ENCODE measurements at places on chromosomes 12 and 14.

DNA sequence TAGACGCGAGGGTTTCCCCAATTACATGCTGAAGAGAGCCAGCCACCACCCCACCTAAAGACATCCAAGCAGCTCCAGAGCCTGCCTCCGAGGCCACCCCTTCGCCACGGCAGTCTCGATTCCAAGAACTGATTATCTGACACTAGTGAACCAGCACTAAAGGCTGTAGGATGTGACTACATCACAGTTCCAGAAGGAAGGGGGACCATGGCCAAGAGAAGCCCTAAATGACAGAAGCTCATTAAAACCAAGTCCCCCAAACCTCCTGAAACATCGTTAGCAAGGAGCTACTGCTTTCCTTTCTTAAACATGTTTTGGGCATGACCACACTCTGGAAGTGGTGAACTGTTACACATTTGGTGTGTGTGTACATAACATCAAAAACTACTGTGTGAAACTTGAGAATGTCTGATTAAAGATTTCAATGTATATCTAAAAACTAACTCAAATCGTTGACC is 88.2 kb downstream of the DUSP16 start:
- no peak for DNase-seq

GRCh38 chr12:25840678-25841465 is 117.6 kb upstream of the RASSF8 start:
- no peak for DNase-seq

DNA sequence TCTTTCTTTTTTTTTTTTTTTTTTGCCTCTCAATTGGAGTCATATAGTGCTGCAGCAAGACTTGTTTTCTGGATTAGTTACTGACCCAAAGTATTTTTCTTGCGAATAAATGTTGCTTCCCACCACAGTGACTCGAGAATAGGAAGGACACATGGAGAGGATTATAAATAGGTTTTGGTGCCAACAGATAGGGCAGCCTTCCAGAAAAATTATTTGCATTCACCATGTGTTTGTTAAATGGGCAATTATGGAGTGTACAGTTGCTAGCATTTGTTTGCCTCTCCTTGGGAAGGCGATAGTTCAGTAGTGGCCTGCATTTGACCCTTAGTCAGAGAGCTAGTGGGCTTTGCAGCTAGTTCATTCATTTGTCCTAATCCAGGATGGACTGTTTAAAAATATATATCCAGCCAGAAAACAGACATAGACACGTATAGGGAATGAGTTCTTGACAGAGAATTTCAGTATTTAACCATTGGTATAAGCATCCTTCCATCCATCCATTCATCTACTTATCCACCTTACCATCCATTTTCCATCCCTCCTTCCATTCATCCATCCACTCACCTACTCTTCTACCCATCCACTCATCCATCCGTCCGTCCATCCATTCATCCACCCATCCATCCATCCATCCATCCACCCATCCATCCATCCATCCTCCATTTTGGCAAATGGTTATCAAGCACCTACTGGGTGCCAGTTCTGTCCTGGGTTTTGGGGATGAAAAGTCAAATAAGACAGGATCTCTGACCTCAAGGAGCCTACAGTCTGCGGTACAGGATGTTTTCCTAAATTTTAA is 67.5 kb downstream of the CHST11 start:
- DNase-seq = no peak

- DNase-seq = no peak
Measured at GRCh38 chr14:103521438-103521950, 1.1 kb downstream of the CKB start.

DNA sequence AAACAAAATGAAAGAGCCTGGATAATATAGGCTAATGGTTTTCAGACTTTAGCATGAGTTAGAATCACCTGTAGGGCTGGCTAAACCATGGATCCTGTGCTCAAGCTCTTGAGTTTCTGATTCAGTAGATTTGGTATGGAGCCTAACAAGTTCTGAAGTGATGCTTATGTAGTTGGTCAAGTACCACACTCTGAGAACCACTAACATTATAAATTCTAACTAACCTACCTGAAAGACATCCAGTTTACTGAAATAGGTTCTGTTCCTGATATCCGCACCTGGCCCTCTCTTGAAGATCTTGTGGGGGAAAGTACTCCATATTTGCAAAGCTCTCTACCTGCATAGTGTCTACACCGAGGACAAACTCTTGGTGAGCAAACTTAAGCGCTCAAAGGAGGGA is 59.4 kb upstream of the VSX2 start:
- DNase-seq = no peak

- DNase-seq = no peak
Measured at GRCh38 chr12:70535896-70536374, 101.3 kb downstream of the PTPRB start.

DNA sequence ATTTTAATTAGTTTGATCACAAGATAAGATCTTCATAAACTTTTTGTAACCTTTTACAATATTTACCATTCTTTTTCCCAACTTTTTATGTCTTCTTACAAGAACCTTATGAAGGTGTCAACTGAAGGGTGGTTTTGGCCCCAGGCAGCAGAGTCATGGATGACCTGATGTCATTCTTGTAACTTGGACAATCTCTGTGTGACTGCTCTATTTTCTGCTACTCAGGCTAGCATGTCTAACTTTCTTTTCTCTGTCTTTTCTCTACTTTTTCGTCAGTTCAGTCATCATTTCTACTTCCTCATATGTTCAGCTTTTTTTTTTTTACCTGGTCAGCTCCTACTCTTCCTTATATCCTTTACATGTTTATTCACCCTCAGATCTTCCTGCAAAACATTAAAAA is 150.7 kb upstream of the PTPRQ start:
- DNase-seq = no peak

GRCh38 chr14:50823051-50823761 is 7.8 kb downstream of the NIN start:
- no peak for DNase-seq

- DNase-seq = no peak
Measured at GRCh38 chr12:105330931-105331804, 677 bp downstream of the C12orf75 start.

- DNase-seq = no peak
Measured at GRCh38 chr12:113196990-113197389, 11.5 kb downstream of the RITA1 start.

DNA sequence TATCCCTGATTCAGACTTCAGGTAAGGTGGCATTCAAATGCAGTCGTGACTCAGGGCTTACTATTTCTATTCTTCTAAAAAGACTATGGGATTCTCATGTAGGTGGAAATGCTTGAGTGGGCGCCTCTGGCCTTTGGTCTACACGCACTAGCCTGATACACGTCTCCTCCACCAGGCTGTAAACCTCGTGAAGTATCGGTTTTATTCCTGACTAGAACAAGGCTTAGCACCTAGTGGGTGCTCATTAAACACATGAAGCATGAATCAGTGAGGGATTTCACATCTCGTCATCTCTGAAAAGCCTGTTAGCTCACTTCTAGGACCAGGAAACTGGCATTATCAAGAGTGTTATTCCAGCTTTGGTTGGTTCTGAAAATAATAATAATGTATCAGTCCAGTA is 17.7 kb upstream of the HNF1A start:
- DNase-seq = no peak

DNA sequence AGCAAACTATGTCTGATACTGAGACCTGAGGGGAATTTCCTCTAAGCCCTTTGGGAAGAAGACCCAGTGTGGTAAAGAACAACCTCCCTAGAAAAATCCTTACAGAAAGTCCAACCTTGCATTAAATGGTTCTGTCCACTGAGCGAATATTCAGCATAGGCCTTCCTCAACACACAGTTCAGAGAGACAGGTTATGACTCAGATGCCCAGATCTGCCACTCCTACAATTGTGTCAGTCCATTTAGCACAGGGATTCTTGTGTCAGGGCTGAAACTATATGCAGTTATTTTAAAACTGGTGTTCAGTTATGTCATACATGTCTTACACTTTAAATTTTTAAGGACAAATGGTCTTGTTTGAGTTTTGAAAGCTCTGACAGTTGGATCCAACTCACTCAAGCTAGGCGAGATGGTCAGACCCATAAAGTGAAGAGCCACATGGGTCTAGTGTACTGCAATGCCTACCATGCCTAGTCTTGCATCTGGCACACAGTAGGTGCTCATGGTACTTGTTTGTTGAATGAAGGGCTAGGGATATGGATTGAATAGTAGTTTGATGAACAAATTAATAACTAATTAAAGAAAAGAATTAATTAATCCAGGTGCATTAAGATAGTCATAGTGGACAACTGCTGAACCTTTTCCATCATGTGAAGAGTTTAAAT is 207.5 kb upstream of the PWP1 start:
- DNase-seq = no peak
